ENCODE measurements at places on chromosomes 3 and 15.

- no peak for DNase-seq
Measured at GRCh38 chr3:32336113-32336498, 55.5 kb upstream of the CMTM7 start.

DNA sequence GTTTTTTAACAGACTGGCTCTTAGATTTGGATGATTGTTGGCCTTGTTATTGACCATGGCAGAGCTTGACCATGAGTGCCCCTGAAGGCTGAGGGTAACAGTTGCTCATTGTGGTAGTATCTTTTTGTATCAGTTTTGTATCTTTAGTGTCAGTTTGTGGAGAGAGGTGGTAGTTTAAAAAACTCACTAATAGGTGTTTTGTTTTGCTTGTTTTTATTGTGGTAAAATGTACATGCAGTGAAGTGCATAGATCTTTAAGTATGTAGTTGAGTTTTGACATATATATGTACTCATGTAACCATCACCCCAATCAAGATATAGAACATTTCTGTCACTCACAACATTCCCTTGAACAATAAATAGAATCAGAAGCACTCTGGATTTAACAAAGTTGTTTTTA is 9.8 kb downstream of the GMPS start:
- no peak for DNase-seq

DNA sequence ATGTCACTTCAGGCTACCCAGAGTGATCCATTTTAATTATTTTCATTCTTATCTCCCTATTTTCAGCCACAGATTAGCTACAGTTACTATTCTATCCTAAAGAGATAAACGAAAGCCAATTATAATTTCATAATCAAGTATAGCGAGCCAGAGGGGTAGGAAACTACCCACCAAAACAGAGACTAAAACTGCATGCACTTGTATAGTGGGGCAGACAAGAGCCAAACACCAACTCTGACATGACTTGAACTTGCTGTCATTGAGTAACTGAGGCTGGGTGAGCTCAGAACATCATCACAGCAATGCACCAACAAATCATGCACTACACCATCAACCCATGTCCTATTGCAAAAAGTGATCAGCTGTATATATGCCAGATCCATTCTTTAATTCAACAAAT is 64.8 kb downstream of the FBN1 start:
- no peak for DNase-seq

- no peak for DNase-seq
Measured at GRCh38 chr3:52841981-52842340, 7.1 kb upstream of the MUSTN1 start.

- DNase-seq = no peak
Measured at GRCh38 chr3:123285066-123285465, 83.3 kb downstream of the SEC22A start.

DNA sequence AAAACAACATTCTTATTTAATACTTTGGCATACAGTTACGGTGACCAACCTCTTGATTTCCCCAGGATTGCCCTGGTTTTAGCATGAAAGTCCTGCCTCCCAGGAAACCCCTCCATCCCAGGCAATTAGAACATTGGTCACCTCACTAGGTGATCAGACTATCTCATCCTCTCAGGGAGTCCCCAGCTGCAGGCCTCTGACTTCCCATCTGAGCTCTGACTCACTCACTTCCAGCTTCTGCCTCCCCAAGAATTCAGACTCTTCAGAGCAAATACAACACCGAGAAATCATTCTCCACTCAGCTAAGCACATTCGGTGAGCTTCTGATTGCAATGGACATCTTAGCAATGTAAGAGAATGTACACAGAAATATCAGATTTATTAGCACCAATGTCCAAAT is 92.4 kb upstream of the HES1 start:
- DNase-seq = no peak

GRCh38 chr3:12773030-12773709 is 14.1 kb upstream of the TMEM40 start:
- no peak for DNase-seq

DNA sequence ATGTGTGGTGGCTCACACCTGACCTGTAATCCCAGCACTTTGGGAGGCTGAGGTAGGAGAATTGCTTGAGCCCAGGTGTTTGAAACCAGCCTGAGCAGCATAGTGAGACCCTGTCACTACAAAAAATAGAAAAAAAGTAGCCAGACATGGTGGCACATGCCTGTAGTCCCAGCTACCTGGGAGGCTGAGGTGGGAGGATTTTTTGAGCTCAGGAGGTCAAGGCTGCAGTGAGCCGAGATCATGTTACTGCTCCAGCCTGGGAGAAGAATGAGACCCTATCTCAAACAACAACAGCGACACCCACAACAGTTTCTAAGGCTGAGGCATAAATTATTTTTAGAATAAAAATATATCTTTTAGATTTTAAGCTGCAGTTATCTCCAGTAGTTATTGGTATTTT is 6.3 kb downstream of the APPL1 start:
- no peak for DNase-seq

DNA sequence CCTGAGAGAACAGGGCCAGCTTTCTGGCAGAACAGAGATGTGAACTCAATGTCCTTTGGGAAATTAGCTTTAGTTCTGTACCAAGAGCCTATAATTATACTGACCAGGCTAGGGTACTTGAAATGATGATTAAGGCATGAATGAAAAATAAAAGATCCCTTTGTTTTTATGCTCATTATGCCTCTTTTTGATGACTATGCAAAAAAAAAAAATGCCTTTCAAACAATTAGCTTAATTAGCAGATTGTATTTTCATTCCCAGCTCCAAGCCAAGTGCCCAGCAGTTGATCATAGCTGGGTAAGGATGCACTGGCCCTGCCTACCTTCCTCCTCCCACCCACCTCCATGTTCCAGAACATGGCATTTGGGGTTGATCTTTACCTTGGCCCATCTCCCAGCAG is 56.8 kb downstream of the LYZL4 start:
- DNase-seq = no peak

- DNase-seq = no peak
Measured at GRCh38 chr3:42140665-42141203, 49.6 kb downstream of the TRAK1 start.

DNA sequence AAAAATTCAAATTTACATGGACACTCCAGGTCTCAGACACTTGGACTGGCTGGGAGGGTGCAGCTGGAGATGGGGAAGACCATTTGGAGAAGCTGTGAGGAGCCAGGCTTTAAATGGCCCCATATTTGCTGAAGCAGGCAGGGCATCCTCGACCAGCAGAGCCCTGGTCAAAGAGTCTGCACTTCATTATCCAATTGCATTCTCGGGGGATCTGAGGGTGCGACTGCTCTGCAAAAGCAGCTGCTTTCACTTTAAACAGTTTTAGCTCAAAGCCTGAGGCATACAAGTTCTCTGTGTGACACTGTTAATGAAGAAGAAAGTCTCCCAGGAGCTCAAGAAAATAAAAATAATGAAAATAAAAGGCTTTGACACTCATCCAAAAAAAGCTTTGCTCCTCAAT is 98.0 kb upstream of the SLC25A36 start:
- DNase-seq = no peak

DNA sequence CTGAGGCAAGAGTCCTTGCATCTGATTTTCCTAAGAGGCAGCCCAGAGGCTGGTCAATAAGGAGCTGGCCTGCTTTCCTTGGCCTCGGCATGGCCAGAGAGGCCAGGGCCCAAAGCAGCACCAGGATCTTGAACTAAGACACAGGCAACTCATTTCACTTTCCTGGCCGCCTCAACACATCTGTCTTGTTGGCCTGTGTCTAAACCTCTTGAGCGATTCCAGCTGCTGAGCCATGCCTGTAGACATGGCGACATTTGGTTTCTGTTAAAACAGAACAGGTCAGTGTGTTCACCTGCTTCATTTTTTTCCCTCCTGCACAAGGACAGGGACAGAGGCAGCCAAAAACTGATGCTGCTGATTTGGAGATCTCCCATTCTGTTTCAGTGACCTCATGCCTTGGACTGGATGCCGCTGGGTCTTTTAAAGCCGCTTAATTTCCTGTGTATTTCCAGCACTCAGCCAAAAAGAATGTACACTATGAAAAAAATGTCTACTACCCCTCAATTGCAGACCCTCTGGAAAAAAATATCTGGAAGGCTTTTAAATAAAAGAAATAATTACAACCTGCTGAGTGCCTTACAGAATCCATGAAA is 266.6 kb upstream of the ICE2 start:
- no peak for DNase-seq

- no peak for DNase-seq
Measured at GRCh38 chr15:57525581-57525980, 66.1 kb upstream of the MYZAP start.

DNA sequence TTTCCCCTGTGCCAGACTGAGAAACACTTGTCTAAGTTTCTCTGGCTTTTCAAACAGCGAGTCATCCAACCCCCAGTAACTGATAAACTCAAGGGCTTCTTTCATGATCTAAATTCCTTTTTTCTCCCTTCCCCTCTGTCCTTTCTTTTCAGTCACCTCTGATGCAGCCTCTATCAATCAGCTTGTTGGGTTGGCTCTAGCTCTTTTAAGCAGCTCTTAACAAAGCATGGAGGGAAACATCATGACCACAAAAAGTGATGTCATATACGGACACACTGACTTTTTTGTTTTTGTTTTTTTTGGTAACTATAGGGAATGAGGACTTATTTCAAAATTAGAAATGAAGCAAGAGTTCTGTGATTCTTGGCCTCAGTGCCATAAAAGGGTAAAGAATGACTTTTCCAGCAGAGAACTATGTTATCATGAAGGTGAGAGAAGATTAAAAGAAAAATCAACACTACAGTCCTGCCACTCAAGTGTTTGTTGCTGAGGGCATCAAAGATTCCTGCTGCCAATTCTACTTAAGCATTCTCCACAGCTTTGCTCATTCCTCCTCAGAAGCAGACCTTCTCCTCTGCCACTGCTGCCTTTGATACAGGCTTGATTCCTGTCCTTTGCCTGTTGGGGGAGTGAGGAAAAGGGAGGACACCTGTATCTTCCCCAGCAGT is 457.0 kb upstream of the ONECUT1 start:
- DNase-seq = no peak

GRCh38 chr3:18443665-18444594 is 18.8 kb upstream of the SATB1 start:
- no peak for DNase-seq

- no peak for DNase-seq
Measured at GRCh38 chr3:137687181-137687879, 76.8 kb upstream of the SOX14 start.

Measured in activated T-helper 1 cell treated with Interleukin-2 at 50 U/mL for 16 hours (primary cell).